ENCODE measurements at places on chromosomes 12 and 14.

DNA sequence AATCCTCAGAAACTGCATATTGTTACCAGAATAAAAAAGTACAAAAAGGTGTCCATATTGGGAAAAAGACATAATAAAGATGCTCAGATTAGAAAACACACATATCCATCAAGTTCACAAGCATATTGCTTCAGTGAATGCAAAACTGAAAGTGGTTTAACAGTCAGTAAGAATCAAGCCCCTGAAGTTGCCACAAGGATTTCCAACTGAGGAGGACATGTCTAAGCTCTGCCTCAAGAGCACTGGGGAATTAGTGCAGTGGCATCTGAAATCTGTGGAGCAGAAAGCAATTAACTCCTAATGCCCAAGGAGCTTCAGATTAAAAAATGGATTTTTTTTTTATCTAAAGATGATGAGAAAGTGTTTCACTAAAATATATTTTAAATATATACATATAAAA is 113.2 kb downstream of the DENND5B start:
- DNase-seq: no peak

DNA sequence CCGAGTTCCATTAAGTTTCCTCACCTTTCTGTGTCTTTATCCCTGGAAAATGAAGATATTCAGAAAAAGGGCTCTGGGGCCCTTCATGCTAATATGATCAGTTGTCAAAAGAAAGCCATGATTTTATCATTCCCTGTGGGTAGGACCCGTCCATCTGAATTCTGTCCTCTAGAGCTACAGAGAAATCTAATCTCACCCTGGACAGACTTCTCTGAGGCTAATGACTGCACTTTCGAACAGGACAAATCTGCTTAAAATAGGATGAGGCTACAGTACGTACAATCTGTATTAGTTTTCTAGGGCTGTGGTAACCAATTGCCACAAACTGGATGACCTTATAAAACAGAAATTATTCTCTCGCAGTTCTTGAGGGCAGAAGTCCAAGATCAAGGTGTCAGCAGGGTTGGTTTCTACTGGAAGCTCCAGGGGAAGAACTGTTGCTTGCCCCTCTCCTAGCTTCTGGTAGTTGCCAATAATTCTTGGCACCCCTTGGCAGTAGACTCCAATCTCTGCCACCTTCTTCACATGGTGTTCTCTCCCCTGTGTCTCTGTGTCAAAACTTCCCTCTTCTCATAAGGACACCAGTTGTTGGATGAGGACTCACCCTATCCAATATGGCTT is 1.3 kb downstream of the AK7 start:
- DNase-seq: no peak

DNA sequence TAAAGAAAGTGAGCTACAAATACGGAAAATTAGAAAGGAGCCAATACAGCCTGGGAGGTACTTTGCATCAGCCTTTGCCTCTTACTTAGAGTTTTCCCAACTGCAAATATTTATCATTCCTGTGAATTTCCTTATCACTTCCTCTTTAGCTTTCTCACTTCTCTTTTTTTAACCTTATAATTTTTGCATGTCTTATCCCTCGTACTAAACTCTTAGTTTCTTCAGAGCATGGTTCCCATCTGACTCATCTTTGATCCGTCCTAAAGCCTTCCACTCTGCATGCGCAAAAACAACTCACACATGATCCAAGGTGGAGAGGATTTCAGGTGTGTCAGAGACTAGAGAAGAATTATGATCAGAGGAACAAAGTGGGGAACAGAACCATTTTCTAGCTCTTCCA is 9.6 kb upstream of the SNAPC1 start:
- no peak for DNase-seq

GRCh38 chr12:113537751-113538087 is 66.0 kb upstream of the LHX5 start:
- no peak for DNase-seq

DNA sequence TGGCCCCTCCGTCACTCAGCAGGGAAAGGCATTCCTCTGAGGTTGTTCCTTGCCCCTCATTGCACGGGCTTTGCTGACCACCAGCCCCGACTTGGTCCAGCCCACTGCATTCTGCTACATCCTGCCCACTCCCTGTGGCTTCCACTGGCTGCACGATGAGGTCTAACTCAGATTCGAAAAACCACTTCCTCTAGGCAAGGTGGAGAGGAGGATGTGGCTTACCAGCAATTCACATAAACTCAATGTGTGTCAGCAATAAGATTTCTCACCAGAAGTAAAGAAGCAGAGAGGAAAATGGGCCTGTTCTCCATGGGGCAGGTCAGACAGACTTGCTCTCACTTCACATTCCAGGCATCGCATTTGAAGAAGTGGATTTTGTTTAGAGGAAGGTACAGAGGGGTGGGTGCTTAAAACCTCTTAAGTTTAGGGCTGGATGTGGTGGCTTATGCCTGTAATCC is 14.7 kb downstream of the GPR68 start:
- no peak for DNase-seq

- no peak for DNase-seq
These were observed 593 bp downstream of the PIP4P1 start for GRCh38 chr14:20460458-20461224.

GRCh38 chr12:132078190-132078589 is 65.9 kb downstream of the DDX51 start:
- no peak for DNase-seq

GRCh38 chr12:108696996-108697290 is 34.4 kb downstream of the CORO1C start:
- DNase-seq: no peak

- no peak for DNase-seq
These were observed 953 bp downstream of the MAPK1IP1L start for GRCh38 chr14:55052269-55052930.

All from T1000 (cell line).